ENCODE measurements at places on chromosomes 11 and 22.

GRCh38 chr22:19109198-19110063 lies 12.8 kb downstream of the DGCR2 start:
- DNase-seq = no peak

DNA sequence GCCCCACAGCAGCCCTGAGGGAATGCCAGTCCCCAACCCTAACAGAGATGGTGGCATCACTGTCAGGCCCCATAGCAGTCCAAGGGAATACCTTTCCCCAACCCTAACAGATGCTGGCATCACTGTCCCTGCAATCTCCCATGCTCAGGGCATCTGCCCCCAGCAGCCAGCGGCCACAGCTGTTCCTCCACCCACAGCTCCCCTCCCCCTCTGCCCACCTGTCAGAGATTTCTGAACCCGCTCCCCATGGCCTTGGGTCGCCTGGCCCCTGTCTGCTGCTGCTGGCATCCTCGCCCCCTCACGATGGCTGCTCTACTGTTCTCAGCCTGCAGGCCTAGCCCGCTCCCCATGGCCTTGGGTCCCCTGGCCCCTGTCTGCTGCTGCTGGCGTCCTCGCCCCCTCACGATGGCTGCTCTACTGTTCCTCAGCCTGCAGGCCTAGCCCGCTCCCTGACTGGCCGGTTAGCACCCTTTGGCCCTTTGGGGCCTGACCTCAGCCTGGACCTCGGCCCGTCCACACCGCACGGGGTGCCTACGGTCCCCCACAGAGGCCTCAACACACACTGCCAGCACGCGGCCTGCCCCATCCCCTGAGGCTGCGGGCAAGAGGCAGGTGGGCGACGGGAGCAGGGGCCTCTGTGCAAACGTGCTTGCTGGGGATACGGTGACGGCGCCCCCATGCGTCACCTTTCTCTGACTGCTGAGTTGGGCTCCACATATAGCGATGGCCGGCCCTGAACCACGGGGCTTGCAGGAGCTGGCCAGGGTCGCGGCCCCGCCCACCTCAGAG lies 20.7 kb downstream of the CHID1 start:
- no peak for DNase-seq

GRCh38 chr11:80173371-80174136 lies 732.7 kb upstream of the TENM4 start:
- DNase-seq = peak; percentile 18

GRCh38 chr22:20798974-20799373 lies 25.1 kb downstream of the SERPIND1 start:
- DNase-seq = no peak

DNA sequence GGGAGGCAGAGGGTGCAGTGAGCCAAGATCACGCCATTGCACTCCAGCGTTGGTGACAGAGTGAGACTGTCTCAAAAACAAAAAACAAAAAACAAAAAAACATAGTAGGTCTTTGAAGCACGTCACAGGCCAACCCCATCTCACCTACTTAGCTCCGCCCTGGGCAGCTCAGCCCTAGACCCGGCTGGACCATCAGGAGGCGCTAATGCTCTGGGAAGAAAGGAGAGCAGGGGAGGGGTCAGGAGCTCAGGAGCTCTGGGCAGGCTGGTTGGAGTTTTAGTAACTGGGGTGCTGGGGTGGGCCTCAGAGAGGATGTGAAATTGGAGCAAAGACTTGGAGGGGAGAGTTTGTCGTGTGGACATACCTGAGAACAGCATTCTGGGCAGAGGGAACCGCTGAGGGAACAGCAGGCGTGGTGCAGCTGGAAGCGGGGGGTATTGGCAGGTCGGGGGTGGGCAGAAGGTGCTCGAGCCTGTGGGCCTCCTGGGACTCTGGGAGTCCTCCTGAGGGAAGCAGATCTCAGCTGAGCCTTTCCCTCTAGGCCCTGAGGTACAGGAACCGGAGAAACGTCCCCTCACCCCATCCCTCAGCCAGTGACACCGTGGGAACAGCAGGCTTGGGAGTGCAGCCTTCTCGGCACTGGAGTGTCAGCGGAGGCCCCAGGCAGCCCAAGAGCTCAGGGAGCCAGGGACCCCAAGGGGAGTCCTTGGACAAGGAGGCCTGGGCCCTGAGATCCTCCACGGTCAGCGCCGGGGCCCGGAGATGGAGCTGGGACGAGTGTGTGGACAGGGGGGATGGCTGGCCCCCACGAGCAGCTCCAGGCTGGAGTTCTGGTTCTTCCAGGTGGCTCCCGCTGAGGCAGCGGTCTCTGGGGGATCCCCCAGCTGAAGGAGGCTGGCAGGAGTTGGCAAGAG lies 2.2 kb upstream of the RPS6KA4 start:
- peak; percentile 83 for DNase-seq

DNA sequence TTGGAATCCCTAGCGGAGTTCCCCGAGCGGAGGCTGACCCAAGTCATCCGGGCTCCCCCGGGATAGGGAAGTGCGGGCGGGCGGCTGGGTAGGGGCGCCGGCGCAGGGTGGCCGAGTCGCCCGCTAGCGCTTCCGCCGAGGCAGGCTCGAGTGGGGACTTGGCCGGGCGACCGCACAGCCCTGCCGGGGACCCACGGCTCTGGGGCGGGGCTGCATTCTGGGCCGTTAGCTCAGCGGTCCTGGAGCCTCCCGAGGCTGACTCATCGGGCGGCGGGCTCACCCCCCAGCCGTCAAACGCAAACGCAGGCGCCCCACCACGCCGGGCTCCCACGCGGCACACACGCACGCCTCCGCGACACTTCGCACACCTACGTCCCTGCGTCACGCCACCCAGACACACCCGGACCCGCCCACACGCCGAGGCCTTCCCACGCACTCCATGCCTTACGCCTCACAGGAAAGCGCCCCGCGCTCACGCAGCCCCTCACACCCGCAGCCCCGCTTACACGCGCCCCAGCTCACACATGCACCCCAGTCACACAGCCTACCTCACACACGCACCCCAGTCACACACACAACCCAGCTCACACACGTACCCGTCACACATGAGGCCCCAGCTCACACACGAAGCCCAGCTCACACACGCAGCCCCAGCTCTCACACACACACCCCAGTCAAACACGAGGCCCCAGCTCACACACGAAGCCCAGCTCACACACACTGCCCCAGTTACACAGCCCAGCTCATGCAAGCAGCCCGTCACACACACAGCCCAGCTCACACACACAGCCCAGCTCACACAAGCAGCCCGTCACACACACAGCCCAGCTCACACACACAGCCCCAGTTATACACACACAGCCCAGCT lies 1.2 kb downstream of the PHLDB1 start:
- peak; percentile 85 for DNase-seq

DNA sequence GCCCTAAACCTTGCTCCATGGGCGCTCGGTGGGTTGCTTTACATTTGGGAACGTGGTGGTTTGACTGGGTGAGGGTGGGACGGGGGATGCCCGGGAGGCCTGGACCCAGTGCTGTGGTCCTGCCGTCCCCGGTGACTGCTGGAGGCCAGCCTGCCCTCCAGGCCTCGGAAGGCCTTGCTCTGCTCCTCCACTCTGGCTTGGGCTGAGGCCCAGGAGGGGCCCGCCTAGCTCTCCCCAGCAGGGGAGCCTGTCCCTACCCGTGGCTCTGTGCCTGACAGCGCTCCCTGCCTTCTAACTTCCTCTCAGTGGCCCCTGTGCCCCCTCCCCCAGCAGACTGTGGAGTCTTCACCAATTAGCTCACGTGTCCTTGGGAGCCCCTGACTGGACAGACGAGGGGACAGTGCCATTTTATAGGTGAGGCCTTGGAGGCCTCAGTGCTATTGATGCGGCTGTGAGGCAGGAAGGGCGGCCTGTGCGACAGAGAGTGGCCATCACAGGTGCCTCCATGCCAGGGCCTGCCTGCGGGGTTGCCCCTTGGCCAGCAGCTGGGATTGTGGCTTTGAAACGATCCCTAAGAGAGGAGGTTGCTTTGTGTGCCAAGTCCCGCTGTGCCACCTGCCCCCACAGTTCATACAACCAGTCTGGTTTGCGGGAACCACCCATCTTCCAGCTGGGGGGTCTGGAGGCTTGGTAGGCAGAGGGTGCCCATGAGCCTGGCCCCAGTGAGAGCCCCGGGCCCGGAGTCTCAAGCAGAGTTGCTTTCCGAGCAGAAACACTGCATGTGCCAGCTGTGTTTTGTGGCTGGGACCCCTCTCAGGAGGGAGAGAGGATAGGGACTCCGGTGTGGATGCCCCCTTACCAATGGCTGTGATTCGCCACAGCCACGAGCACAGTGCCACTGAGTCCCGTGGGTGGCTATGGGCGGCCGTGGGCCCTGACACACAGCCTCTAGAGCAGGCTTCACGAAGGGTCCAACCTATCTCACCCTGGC lies 17.7 kb downstream of the TPCN2 start:
- no peak for DNase-seq
